ENCODE measurements at places on chromosomes 4 and X.
A peak's percentile ranks its signal among the peaks of the same experiment; 100 is the strongest.

- no peak for DNase-seq
Measured at GRCh38 chr4:89270792-89271191, 36.8 kb downstream of the GPRIN3 start.

DNA sequence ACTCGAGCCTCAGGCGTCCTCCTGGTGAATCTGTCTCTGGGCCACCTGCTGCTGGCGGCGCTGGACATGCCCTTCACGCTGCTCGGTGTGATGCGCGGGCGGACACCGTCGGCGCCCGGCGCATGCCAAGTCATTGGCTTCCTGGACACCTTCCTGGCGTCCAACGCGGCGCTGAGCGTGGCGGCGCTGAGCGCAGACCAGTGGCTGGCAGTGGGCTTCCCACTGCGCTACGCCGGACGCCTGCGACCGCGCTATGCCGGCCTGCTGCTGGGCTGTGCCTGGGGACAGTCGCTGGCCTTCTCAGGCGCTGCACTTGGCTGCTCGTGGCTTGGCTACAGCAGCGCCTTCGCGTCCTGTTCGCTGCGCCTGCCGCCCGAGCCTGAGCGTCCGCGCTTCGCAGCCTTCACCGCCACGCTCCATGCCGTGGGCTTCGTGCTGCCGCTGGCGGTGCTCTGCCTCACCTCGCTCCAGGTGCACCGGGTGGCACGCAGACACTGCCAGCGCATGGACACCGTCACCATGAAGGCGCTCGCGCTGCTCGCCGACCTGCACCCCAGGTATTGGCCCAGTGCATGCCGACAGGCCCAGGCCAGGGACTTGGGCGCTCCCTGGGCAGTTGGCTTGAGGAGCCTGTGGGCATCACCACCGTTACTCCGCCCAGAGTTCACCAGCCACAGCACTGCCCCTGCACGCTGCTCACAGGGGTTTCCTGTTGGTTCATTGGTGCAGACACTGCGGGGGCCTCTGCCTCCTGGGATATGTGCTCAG lies 1.1 kb downstream of the GPR78 start:
- DNase-seq: no peak

GRCh38 chr4:133968174-133968573 lies 233.4 kb downstream of the PABPC4L start:
- DNase-seq: no peak

DNA sequence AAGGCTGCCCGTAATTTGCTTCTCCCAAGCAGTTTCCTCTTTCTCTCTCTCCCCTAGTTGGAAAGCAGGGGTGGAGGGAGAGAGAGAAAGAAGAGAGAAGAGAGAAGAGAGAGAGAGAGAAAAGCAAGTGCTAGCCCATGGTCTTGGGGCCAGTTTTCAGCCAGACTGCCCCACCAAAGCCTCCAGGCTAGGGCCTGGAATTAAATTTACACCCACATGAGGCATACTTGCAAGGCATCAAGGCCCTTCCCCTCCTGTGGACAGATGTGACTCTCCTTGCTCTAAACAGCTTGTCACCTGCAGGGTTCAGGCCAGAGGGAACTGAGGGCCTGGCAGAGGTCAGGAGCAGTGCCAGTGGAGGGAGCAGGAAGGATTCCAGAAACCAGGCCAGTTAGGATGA lies 1.7 kb upstream of the CXCR3 start:
- no peak for DNase-seq

DNA sequence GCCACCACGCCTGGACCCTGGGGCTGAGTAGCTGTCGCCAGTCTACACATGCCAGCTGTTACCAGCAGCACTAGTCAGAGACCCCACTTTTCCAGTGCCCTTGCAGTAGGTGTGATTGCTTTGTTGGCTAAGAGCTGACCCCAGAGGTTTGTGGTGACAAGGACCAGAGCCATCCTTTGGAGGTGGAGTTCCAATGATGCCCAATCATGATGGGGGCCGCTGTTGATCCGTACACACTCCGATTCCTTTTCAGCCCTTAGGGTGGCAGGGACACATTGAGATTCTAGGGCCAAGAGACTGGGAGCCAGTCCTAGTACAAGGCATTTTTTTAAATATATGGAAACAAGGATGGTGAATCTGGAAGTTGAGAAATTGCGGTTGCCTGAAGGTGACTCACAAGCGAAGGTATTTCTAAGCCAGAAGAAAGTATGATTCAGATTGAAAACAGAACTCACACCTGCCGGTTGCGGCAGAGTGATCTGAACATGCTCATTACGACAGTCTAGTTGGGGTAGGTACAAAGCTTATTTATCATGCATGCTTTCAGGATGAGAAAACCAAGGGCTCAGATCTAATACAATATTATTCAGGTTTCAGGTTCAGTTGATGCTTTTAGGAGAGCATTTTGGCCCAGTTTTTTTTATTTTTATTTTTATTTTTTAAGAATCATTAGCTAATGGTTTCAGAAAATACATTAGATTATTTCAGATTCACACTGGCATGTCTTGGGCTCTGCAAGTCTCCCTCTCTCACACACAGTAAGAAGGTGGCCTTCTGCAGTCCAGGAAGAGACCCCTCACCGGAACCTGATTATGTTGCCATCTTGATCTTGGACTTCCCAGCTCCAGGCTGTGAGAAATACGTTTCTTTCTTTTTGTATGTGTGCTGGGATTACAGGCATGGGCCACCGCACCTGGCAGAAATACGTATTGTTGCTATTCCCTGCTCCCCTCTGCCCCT lies 43.4 kb downstream of the SHROOM2 start:
- DNase-seq: peak; percentile 58

GRCh38 chr4:114076899-114077570 lies 97.6 kb upstream of the ARSJ start:
- DNase-seq: no peak

DNA sequence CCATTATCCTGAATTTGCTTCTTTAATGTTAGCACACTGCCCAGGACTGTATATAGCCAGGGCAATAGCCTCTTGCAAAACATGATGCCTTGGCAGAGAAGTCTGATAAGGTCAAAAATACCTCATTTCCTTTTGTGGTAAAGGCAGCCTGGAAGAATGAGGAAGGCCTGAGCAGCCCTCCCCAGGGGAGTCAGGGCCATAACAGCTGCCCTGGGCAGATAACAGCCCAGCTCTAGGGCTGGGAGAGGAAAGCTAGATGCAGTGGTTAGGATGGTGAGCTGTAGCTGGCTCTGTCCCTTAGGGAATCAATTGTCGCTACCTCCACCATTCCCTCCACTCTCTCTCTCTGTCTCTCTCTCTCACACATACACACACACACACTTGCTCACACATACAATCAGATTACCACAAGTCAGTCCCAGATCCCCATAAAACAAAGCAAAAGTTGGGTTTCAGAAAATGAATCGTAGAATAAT lies 29.2 kb downstream of the EFHC2 start:
- no peak for DNase-seq

GRCh38 chr4:35228313-35228712 lies 1016.0 kb downstream of the ARAP2 start:
- no peak for DNase-seq

DNA sequence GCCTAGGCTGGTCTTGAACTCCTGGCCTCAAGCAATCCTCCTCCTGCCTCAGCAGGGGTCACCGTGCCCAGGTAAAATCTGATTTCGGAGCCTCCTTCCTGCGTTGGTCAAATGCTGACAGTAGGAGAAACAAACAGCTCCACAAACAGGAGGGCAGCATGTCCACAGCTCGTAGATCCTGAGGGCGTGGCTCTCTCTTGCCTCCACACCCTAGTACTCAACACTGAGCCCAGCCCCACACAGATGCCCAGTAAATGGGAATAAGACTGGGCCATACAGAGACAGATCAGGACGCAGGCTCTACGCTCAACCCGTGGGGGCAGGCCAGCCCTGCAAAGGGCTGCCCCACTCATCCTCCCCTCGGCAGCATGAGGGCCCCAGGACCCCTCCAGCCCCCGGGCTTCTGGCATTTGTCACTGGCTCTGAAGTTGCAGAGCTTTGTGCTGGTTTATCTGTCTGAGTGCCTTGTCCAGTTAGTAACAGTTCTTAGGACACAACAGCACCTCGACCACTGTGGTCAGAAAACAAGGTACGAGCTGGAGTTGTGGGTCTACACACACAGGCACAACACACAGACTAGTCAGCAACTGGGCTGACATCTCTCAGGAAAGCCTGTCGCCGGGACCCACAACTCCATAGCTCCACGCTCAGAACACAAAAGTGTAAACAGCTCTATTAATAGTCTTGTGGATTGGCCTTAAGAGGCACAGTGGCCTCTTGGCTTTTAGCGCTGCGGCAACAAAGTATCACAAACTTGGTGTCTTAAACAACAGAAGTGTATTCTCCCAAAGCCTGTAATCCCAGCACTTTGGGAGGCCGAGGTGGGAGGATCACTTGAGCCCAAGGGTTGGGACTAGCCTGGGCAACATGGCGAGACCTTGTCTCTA lies 5.2 kb downstream of the TNIP2 start:
- DNase-seq: no peak

- DNase-seq: peak; percentile 37
Measured at GRCh38 chrX:42107495-42108488, 184.4 kb upstream of the CASK start.

DNA sequence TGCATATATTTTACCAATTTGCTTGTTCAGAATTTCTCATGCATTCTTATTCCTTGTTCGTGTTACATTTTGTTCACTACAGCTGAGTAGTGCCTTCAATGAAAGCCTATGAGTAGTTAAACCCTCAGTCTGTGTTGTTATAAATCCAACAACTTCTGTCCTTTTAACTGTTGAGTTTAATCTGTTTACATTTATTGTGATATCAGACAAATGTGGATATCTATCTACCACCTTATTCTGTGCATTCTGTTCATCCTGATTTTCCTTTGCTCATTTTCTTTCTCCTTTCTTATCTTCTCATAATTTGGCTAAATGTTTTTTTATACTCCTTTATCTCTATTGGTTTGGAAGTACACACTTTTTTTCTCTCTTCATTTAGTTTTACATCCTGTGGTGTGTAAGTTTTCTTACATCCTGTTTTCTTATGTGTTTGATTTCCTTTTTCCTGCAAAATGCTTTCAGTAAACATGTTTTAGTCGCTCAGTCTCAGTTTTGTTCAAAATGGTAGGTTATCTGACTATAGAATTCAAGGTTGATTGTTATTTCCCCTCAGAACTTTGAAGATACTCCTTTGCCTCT lies 54.2 kb downstream of the CASP6 start:
- no peak for DNase-seq

DNA sequence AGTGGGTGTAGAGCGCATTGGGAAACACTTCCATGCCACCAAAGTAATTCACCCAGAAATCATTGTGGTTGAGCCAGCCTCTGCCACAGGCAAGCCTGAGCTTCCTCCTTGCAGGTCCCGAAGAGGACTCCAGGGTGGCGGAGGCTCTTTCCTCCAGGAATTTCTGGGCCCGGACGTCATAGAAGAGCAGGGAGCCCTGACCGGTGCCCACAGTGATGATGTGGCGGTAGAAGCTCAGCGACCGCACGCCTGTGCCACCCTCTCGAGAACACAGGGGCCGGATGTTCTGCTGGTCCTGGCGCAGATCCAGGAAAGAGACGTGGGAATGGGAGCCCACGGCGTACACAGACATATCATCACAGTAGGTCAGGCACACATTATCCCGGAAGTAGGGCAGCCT lies 1.3 kb downstream of the DCAF12L1 start:
- no peak for DNase-seq

DNA sequence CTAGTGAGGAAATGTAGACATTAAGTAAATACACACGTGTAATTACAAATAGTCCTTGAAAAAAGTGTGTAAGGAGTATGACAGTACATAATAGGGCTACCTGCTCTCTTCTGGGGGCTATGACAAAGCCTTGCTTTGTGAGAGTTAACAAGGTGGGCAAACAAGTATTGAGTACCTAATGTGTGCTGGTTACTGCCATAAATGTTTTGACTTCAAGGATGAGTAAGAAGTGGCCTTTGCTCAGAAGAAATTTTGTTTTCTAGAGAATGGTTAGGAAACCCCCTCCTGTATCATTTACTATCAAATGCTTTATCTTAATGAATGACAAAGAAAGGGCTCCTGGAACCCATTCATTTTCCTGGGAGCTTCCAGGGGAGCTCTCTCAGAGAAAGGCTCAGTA lies 167.0 kb upstream of the CASK start:
- DNase-seq: no peak

DNA sequence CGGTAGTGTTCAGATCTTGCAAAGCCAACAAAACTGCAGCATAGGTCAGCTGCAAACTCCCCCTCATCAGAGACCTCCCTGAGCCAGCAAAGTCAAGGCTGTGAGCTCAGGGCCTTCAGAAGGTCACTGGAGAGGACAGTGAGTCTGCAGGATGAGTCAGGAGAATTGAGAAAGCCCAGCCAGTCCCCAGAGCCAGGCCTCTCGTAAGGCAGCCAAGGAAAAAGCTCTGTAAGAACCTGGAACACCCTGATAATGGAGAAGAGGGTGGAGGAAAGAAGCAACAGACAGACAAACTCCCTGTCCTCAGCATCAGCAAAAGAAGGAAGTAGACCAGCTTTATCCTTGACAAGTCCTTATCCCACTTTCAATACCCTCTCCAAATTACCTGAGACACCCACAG lies 33.0 kb downstream of the GRIA3 start:
- DNase-seq: no peak

GRCh38 chr4:183249854-183250253 lies 70.2 kb downstream of the CLDN22 start:
- DNase-seq: no peak

DNA sequence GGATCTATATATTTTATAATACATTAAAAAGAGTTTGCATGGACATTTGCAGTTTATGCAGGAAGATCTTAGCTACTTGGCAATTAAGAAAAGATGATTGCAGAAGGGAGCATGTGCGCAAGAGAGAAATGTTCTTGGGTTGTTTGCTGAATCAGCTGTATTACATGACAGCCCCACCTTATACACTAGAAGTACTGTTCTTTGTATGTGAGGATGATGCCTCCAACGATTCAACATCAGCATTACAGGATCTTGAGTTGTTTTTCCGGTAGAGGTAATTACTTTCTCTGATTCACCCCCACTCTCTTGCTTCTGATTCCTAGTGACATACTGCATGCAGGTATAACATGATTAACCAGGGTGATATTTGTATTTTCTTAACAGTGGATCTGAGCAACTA lies 140.8 kb downstream of the PCDH7 start:
- DNase-seq: no peak

DNA sequence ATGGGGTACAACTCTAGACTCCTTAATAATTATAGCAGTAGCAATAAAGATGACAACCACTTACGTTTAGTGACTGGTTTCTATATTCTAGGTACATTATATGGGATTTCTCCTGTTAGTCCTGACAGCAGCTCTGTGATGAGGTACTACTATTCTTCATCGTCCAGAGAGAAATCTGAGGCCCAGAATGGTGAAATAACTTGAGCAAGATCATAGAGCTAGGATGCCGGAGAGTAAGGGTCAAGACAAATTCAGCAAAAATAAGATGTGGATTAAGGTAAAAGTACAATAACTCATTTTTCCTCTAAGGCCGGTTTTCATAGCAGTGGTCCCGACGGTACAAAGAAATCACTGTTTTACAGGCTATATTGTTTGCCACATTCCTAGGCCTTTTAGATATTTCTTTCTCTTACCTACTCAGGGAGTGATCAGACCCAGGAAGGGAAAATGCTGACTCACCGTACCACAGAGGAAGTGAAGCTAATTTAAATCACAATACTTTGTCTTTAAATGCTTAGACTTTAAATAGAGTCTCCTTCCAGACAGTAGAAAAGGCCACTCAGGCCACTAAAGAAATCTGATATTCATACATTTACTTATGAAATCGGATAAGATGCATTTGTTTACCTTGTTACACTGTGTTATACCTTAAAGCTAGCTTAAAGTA lies 2023.0 kb upstream of the AGA start:
- no peak for DNase-seq
